GM13976 (cell line): ENCODE measurements at places on chromosomes 7 and 10.
A peak's percentile ranks its signal among the peaks of the same experiment; 100 is the strongest.

GRCh38 chr7:24057243-24057642 lies 226.7 kb upstream of the NPY start:
- no peak for DNase-seq

GRCh38 chr10:78847485-78847884 lies 221.3 kb upstream of the ZMIZ1 start:
- DNase-seq = no peak

GRCh38 chr10:60611291-60611747 lies 167.0 kb upstream of the CDK1 start:
- no peak for DNase-seq

DNA sequence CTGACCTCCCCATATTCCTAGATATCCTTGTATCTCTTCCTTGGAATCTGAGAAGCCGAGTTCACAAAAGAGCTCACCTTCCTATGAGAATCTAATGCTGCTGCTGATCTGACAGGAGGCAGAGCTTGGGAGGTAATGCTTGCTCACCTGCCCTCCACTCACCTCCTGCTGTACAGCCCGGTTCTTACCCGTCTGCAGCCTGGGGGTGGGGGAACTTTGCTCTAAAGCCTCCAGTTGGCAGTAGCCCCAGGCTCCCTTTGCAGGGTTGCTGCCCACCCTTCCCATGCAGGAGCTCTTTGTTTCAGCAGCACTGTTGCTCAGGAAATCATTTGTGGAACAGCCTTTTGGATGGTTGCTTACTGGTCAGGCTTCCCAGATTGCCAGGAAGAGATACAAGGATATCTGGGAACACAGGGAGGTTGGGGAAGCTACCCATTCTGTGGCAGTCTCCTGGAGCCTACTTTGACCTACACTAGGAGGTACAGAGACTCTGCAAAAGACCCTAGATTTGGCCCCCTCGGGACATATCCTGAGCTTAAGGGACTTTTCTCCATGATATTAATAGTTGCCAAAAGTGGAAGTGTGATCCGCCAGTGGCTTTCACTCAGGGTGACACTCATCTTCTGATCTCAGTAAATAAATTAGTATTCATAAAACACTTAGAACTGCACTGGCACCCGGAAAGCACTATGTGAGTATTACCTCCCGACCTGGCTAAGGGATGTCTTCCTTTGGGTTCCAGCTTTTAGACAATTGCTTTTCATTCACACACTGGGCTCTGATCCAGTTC lies 363.7 kb upstream of the PODXL start:
- DNase-seq = peak; percentile 38

DNA sequence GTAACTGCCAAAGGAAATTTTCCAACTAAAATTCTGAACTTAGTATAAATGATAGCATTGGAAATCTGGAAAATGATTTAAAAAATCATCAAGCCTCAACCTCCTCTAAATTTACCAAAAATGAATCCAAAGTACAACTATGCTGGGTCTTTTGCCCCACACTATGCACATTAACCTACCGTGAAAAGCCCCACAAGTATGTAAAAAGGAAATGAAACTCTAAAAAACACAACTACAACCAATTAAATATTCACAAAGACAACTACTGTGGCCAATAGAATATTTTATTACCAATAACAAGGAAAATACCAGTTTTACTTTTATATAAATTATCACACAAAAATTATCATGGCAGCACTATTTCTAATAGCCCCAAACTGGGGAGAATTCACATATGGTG lies 19.3 kb downstream of the EIF3A start:
- DNase-seq = no peak

DNA sequence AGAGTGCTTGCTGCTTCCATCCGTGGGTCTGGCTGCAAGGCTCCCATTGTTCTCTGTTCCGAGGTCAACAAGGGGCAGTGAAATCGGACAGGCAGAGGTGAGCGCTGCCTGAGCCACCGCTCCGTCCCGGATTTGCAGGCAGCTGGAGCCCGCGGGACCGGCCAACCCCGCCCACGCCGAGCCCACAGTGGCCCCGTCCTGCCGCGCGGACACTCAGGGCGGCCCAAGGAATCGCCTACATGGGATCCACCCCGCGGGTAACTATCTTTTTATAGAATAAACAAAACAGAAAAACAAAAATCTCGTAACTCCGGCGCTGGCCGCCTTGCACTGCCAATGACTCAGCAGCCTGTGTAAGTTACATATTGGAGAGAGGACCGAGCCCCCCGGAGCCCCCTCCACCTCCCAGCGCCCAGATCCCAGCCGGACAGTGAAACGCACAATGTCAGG lies 1.9 kb downstream of the BNIP3 start:
- no peak for DNase-seq

DNA sequence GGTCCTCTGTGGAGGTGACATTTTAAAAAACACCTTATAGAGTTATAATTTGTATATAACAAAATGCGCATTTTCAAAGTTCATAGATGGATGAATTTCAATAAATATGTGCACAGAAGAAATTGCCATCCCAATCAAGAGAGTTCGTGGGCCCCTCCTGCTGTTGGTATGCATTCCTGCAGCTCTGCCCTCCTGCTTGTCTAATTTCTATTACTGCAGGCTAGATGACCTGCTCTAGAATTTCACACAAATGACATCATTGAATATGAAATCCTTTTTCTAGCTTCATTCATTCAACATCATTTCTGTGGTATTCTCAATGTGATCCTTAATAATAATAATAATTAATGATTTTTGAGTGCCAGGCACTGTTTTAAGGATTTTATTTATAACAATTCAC lies 348.2 kb downstream of the SDK1 start:
- DNase-seq = no peak

DNA sequence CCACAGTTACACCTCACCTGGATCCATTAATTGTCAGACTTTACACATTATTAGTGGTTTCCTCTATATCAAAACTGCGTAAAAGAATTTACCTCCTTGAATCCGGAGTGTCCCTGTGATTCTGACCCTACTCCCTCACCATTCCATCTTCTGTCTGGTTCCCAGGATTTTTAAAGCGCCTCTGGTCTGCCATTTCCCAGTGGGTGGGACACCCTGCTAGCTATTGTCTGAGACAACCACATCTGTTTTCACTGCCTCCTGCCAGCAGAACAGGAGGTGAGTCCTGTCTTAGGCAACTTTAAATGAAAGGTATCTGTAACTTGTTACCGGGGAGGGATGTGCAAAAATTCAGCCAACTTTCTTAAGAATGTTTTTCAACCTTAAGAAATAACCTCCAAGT lies 2.3 kb downstream of the MACROH2A2 start:
- DNase-seq = no peak

DNA sequence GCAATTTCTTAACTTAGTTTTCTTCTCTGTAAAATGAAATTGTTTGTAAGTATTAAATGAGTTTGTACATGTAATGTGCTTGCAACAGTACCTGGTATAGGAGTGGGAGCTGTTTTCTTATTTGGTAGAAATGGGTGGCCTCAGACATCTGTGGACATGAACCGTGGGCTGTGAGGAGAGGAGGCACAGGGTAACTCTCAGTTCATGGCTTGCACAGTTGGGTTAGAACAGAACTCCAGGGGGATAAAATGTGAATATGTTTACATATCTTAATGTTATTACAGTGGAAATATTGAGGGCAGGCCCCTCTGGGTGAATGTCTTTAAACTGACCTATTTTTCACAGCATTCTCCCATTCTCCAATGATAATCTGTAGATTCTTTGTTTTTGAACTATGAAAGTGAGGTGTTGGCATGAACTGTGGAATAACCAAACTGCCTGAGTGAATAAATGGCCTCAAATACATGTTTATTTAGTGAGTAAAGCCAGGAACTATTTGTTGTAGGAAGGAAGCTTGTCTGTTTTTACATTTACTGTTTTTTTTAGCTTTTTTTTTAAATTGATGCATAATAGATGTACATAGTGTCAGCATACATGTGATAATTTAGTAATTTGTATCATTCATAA lies 2.6 kb downstream of the ABCA13 start:
- no peak for DNase-seq

DNA sequence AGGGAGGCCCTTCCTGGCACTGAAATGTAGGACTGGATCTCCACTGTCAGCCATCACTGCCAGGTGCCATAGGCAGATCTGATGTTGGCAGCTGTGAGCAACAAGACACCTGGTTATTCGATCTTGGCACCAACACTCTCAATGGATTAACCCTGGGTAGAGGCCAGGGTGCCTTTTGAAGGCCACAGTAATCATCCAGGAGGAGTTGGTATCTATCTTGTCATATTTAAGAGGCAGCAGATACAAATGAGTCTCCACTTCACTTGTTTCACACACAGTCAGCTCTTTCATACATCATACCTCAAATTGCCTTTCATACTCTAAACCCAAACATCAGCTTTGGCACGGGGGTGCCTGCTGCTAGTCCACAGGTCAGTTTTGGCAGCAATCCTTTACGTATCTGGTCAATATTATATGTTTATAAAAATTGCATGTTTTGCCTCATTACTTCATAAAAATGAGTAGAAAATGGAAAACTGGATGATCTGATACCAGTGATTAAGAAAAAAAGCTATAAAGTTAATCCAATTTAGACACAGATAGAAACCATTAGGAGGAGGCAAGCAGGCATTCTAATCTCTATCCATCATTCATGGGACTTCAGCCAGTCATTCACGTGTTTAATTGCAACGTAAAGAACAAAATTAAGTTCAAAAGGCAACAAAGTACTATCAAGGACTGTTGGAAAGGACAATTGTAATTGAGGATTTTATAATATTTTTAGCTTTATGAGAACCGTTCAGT lies 12.7 kb upstream of the CACUL1 start:
- no peak for DNase-seq

GRCh38 chr7:132380059-132380458 lies 196.2 kb downstream of the PLXNA4 start:
- DNase-seq = no peak

DNA sequence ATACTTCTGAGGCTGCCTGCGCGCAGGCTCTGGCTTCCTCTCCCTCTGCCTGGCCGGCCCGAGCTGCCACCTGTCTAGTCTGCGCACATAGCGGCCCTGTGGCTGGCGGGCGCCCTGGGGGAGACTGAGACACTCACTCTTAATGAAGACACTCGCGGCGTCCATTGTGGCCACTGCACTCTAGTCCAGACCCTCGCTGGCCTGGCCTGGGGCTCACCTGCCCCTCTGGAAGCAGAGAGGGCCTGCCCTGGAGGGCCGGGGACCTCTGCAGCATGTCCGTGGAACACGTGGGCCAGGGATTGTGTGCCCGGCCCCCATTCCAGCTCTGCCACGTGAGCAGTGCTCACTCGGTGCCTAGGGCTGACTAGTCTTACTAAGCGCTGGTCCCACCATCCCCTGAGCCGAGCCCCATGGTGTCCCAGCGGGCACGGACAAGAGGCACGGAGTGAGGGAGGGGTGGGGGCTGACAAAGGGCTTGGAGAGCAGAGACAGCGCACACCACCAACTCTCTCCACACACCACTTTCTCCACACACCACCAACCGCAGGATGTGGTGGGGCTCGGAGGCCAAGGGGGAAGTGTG lies 149.3 kb downstream of the ELFN1 start:
- no peak for DNase-seq
